Foreskin melanocyte (primary cell): ENCODE measurements at places on chromosomes 7 and 10.

- no peak for DNase-seq
Measured at GRCh38 chr7:155289949-155290501, 7.7 kb upstream of the INSIG1 start.

DNA sequence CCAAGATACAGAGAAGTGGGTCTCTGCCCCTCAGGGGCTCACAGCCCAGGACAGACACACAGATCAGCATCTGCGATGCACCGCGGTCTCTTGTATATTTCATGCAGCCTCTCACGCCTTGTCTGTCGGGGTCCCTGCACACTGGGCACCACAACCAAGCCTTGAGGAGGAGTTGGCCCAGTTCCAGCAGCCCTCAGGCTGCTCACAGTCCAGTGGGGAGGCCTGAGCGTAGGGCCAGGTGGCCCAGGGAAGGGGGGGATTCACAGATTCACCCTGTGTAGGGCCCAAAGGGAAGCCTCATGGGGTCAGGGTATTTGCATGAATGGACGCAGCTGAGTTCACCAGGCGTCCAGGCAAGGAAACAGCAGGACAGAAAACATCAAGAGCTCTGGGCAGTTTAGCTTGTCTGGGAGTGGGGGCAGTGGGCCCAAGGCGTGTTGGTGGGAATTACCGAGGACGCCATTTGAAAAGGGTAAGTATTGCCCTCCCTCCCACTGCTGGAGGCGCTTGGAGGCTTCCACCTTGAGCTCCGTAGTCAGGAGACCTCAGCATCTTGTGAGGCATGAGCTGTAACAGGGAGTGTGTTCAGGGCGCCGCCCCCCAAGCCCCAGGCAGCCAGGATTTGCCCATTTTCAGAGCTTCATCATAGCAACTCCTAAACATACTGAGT is 129.1 kb upstream of the CHST15 start:
- DNase-seq: no peak

GRCh38 chr10:116765648-116766081 is 23.3 kb upstream of the HSPA12A start:
- DNase-seq: no peak

- DNase-seq: no peak
Measured at GRCh38 chr10:7421526-7421925, 10.7 kb upstream of the SFMBT2 start.

- peak; percentile 13 for DNase-seq
Measured at GRCh38 chr10:111077479-111077784, 603 bp downstream of the ADRA2A start.

DNA sequence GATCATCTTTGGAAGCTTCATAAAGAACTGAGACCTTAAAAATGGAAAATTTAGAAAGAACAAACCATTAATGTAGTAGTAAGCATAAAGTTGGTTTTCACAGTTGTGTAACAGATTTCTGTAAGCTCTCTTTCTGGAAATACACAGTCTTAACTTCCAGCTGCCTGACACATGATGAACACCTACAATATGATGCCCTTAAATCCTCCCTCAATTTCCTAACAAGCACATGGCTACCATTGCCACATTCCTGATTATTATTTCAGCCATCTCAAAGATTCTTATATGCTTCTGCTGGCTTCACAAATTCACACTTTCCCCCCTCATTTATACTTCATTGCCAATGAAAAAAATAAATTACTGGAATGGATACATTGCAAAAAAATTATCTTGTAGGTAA is 49.4 kb downstream of the PLXDC2 start:
- no peak for DNase-seq

DNA sequence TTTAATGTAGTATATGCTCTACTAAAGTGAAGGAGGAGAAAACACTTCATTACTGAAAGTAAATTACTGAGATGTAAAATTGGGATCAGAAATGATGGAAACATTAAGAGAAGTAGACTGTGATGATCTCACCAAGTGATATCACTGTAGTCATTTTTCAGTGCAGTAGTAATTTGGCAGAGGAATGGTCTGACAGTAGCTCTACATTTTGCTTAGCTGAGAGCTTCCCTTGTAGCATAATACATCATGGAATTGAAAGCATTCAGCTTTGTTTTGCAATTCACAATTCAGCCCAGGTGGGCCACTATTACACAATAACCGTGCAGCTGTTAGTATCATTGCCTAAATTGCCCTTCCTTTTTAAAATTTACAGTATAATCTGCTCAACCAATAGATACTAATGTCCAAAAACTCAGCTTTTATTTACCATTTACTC is 19.4 kb upstream of the CABCOCO1 start:
- DNase-seq: no peak

- no peak for DNase-seq
Measured at GRCh38 chr7:135692055-135692454, 29.7 kb downstream of the STMP1 start.

- no peak for DNase-seq
Measured at GRCh38 chr7:50695026-50695425, 87.7 kb downstream of the GRB10 start.

DNA sequence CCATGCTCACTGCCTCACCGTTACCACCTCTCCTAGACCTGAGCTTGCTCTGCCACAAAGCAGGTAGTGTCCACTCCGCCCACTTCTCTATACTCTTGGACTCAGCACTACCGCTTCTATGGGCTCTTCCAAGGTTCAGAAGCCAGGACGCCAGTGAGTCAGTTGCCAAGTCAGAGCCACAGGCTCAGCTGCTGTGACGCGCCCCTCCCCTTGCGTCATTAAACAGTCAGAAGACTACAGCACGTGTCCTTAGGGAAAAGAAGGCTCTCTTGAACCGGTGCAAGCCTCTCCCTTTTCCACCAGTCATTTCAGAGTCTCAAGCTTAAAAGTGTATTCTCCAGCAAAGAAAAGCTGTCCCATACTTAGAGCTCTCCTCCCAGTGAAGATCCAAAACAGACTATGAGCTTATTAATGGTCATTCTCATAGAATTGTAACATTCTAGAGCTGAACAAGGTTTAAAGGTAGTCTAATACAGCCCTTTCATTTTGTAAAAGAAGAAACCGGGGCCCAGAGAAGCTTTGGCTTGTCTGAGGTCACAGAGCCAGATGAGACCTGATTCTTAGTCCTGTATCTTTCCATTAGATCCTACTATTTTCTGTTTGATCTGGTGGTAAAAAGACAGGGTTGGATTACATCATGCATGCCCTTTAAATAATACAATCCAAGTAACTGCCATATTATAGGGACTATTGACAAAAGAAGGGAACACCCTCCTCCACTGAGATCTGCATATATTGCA is 40.9 kb upstream of the MET start:
- peak; percentile 91 for DNase-seq

DNA sequence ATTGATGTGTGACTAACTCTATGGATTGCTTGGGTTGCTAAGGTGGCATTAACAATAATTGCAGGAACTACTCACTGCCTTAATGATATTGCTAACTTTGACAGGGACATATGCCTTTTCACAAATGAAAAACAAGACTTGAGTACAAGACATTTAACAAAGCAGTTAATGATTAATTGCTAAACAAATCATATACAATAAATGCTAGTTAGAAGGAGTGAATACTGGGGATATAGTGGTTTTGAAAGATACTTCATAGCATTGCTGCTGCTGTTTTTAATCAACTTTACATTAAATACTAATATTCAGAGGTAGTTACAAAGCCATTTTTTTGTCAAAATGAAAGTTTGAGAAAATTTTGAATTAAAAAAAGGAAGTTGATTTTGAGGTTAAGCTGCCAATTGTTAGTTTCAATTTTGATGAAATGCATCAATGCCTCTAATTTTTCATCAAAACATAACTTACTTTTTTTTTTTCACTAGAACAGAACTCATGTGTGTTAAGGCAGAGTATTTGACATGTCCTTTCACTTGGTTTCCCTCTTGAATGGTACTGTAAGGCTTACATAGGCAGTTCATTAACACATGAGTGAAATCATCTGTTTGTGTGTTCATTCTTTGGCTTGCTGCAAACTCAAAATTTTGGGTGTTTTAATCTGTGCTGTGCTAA is 106.2 kb upstream of the SEMA3D start:
- no peak for DNase-seq

- no peak for DNase-seq
Measured at GRCh38 chr7:65454469-65454868, 80.8 kb downstream of the ZNF92 start.

GRCh38 chr10:88058750-88059149 is 195.3 kb downstream of the PTEN start:
- DNase-seq: no peak

- no peak for DNase-seq
Measured at GRCh38 chr7:45143616-45144015, 14.0 kb upstream of the RAMP3 start.

- peak; percentile 36 for DNase-seq
Measured at GRCh38 chr10:103416436-103417147, 20.2 kb downstream of the PDCD11 start.

DNA sequence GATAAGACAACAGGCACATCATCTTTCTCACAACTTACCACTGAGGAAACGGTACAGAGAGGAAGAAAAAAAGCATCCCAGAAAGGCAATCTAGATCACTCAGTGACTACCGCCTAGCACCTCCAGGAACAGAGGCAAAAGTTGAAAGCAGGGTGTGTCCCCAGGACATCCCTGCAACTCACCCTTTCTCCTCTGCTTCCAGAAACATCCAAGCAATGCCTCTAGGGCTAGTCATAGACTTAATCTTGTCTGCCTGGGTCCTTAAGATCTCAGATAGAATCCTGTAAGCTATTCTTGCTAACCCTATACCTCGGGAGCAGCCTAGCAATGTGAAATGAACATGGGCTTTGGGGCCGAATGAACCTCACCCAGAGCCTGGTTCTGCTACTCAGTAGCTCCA is 18.8 kb upstream of the PDCD4 start:
- DNase-seq: no peak

DNA sequence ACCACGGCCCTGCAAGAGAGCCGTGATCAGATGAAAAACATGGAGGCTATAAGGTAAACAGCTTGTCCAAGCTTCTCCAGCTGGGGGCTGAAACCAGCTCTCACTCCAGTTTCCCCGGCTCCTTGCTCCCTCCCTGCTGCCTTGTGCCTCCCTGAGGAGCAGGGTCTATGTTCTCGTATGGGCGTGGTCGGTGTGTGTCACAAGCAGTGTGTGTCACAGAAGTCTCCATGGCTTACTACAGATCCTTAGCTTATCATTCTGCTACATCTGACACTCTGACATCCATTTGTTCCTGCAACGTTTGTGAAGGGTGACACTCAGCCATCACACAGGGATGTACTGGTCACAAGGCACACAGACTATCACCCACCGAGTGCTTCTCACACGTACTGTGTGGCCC is 54.6 kb downstream of the CSGALNACT2 start:
- no peak for DNase-seq

DNA sequence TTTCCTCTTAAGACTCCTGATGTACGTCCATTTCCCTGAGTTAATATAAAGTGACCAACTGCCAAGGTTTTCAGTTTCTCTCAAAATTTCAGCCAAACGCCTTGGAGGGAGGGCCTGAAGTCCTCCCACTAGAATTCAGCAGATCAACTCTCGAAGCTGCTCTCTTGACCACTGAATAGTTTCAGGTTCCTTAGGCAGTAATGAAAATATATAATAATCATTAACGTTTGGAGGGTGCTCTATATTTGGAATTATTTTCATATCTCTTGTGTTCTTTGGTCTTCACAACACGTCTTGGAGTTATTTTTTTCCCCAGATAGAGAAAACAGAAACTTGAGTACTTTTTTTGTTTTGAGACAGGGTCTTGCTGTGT is 123.6 kb upstream of the SFMBT2 start:
- DNase-seq: no peak

DNA sequence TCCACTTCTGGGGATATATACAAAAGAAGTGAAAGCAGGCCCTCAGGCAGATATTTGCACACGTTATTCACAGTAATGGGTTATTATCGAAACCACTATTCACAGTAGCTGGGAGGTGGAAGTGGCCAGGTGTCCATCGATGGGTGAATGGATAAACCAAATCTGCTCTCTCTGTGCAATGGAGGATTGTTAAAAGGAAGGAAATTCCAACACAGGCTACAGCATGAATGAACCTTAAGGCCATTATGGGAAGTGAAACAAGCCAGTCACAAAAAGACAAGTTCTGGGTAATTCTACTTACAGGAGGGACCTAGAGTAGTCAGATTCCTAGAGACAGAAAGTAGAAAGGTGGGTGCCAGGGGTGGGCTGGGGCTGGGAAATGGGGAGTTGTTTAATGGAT is 48.5 kb upstream of the BHLHA15 start:
- no peak for DNase-seq

DNA sequence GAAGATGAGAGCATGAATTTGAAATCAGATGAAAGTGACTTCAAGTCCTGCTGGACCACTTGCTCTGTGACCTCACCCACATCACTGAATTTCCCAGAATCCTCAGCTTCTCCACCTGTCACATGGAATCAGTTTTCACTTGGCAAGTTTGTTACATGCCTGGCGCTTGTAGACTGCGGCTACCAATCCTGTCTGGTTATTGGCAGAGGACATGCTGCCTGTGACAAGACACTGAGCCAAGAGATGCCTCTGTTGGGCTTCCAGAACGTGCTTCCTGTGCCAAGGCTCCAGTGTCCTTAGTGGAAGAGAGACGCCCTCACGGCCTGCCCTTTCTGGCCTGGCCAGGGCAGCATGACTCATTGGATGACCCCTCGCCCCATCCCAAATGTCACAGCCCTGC is 4.4 kb upstream of the MYL10 start:
- DNase-seq: no peak

GRCh38 chr7:108067844-108068243 is 62.3 kb downstream of the LAMB4 start:
- DNase-seq: no peak

- no peak for DNase-seq
Measured at GRCh38 chr10:125020871-125021270, 78.9 kb downstream of the ZRANB1 start.

- DNase-seq: no peak
Measured at GRCh38 chr10:102420181-102420713, 389 bp upstream of the FBXL15 start.

- DNase-seq: no peak
Measured at GRCh38 chr10:63760034-63760707, 239.0 kb downstream of the REEP3 start.

DNA sequence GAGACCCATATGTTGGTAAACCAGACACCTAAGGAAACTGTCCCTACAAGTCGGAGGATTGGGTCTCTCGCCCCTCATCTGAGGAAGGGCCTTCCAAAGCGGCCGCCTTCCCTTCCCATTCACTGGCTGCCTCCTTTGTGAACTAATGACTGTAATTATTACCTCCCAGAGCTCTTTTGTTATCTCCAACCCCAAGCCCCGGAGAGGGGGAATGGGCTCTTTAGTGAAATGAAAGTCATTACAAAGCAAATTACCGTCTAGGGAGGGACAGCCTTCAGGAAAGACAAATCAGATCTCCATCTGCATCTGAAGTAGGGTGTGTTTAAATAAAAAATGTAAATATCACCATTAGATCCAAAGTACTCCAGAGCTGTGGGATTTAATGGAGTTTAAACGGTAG is 2.6 kb upstream of the GAD2 start:
- DNase-seq: no peak

- no peak for DNase-seq
Measured at GRCh38 chr10:19964625-19965024, 148.4 kb downstream of the PLXDC2 start.

- no peak for DNase-seq
Measured at GRCh38 chr7:7385421-7385820, 150.3 kb downstream of the COL28A1 start.

GRCh38 chr7:3218411-3219225 is 82.4 kb upstream of the SDK1 start:
- DNase-seq: no peak

- no peak for DNase-seq
Measured at GRCh38 chr7:149053885-149054284, 25.6 kb upstream of the PDIA4 start.

GRCh38 chr7:143882604-143883078 is 19.3 kb downstream of the TCAF1 start:
- peak; percentile 54 for DNase-seq

- no peak for DNase-seq
Measured at GRCh38 chr10:90222939-90223338, 521.5 kb downstream of the KIF20B start.
